Right renal pelvis (tissue), 4 donors: ENCODE measurements at places on chromosomes 2 and 18.

GRCh38 chr2:19873014-19873413, 28.8 kb downstream of the TTC32 start:
- DNase-seq = no peak

GRCh38 chr2:43041661-43042360, 184.6 kb downstream of the ZFP36L2 start:
- peak; percentile 91 for DNase-seq

GRCh38 chr2:61165946-61166345, 4.0 kb downstream of the C2orf74 start:
- no peak for DNase-seq

DNA sequence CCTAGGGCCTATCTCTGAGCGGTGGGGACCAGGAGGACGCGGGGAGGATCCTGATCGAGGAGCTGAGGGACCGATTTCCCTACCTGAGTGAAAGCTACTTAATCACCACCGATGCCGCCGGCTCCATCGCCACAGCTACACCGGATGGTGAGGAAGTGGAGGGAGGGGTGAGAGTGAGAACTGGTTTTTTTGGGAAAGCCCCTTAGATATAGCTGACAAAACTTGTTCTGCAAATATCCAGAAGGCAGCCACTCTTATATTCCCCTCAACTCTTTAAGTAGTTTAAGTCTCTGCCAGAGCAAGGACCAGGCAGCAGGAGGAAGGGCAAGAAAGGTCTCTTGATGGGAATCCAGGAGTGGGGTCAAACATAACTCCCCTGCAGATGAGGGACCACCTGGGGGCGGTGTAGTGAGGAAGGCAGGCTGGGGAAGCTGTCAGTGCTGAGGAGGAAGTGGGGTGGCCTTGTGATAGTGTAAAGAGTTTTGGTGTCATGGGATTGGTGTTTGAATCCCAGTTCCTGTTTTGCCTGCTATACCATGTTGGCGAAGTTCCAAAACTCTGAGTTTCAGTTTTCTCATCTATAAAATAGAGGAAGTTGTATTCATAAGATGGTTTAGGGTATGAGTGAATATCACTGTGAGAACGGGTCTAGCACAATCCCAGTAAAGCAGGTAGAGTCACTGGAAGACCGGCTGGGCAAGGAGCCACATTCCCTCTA, 3.4 kb downstream of the NAGK start:
- DNase-seq = no peak

DNA sequence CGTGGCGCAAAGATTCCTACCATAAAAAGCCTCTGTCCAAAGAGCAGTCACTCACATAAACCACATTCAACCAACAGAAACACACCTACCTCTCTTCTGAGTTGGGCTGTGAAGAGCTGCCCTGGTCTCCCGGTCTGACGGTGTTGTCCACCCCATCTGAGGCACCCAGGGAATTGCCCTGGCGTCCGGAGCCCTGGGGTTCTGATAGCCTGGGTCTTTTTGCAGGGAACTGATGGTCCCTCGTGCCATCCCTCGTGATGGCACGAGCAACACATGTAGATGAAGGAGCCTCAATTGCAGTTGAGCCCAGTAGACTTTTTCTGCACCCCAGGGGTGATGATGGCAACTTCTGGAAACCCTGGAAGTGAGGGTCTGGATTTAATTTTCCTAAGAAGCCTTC, 13.8 kb downstream of the HJURP start:
- DNase-seq = no peak

DNA sequence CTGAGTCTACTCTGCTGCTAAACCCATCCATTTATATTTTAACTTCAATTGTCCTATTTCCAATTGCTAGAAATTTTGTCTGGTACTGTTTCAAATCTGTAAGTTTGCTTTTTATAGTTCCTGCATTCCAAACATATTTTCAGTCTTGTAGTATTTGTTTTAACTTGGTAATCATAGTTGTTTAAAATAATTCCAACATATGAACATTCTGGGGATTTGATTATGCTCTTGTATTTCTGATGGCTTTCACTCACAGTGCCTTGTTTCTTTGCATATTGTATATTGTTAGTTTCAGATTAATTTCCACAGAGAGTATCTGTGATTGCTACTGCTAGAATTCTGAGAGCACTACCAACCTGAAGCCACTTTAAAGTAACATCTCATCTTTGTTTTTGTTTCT, 202.4 kb downstream of the ETAA1 start:
- no peak for DNase-seq

DNA sequence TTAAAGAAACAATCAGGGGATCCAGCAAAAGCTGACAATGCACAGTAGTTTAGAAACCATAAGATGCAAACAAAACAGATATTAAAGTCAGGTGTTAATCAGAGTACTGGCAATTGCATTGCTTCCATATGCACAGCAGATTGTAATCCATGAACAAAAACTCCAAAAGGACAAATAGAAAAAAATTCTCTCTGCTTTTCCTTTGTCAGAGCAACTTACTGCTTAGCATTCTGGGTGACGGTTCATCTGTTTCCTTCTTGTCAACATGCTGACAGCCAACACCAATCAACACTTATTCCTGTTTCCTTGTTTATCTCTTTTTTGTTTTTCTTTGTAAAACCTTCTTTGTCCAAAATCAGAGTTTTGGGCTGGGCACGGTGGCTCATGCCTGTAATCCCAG, 473.1 kb downstream of the XIRP2 start:
- DNase-seq = no peak

GRCh38 chr18:63980027-63980426, 10.1 kb downstream of the SERPINB8 start:
- no peak for DNase-seq

DNA sequence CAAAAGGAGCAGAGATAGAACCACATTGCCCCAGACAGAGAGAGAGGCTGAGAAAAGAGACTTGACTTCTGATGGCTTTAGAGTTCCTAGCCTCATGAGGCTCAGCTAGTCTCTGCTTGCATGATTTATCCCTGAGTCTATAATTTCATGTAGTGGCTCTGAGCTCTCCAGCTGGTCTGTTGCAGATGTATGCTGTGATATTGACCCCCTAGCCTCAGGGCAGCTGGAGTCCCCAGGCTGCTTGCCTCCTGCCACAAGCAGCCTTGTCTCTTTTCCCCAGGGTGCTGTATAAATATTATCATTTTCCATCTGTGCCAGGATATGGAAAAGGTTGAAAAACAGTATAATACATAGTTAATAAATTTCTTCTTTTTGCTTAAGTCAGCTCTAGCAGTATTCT, 467.6 kb upstream of the CWC22 start:
- DNase-seq = no peak

- DNase-seq = no peak
Measured at GRCh38 chr2:133418021-133418420, 150.2 kb downstream of the NCKAP5 start.

GRCh38 chr2:233217892-233218377, 33.5 kb upstream of the ATG16L1 start:
- no peak for DNase-seq

DNA sequence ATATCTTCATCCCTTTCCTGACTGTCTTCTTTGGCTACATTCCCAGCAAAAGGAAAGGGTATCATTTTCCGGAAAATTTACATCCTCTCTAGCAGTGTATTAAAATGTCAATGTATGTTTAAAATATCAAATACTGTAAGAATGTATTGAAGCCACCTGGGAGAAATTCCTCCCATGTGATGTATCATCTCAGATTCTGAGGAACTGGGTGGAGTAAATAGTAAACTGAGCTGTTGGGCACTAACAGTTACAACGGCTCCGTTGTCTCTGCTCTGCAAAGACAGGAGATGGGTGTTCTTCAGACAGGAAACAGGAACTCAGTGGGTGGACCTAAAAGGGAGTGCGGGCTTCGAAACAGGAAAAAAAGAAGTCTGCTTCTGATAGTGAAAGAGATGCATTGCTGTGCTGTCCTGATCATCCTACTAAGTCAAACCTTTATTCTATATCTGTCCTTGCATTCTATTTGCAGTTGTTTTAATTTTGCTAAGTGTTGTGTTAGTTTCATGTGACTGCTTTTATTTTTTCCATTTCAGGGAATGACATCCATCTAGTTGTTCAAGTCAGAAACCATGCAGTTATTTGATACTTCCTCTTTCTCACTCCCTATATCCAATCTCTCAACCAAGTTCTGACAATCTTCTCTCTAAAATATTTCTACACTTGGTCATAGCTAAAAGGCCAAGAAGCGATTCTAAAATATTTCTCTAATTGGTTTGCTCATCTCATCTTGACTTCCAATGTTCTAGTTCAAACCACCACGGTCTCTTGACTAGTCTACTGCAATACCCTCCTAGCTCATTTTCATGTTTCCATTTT, 19.4 kb downstream of the DOK1 start:
- no peak for DNase-seq

- no peak for DNase-seq
Measured at GRCh38 chr2:54803783-54804751, 80.6 kb downstream of the EML6 start.

DNA sequence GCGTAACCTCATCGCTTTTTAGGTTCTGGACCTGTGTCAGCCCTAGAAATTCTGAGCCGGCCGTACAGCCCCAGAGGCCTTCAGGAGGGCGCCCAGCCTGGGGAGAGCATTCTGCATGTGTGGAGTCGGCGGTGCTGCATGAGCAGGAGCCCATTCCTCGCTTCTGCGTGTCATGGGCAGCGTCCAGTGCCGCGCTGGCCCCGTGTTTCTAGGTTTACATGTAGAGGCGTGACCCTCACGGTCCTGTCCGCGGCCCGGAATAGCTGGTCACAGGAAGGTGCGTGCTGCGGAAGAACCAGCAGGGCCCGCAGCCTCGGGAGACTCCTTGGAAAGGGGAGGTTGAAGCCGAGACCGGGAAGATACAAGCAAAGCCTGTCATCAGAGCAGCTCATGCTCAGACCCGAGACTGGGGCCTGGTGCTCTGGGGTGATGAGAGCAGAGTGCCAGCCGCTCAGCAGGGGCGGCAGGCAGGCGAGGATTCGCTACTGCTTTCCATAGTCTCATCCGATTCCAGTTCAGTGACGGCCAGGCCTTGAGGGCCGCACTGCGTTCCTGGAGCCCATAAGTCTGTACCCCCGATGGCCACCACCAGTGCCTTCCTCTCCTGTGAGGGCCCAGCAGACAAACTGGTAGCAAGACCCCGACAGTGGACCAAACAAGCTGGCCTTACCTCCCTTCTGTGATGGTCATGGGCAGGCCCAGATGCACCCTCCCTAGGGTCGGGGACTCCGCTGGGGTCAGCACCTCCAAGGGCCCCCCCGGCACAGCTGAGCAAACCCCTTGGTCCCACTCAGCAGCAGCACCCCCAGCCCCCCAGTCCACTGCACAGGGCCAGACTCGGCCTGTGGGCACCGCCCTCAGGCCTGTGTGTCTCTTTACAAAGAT, 15.6 kb upstream of the NFATC1 start:
- no peak for DNase-seq

GRCh38 chr2:144471305-144472045, 48.4 kb downstream of the ZEB2 start:
- no peak for DNase-seq

- DNase-seq = no peak
Measured at GRCh38 chr2:179677077-179677688, 184.2 kb downstream of the ZNF385B start.

DNA sequence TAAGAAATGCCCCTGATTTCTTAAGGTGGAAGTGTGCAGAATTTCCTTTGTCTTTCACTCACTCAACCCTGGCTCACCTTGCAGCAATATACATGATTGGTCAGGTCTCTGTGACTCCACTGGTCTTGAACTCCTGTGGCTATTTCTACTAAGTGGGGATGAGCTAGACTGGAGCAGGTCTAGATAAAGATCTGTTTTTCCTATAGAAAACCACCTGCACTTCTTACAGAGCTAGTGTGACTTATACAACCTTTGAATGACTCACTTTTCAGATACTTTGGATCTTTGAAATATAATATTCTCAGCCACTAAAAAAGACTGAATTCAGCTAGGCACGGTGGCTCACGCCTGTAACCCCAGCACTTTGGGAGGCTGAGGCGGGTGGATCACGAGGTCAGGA, 98.5 kb upstream of the KCTD1 start:
- no peak for DNase-seq

GRCh38 chr2:59851836-59852475, 701.5 kb downstream of the BCL11A start:
- no peak for DNase-seq

DNA sequence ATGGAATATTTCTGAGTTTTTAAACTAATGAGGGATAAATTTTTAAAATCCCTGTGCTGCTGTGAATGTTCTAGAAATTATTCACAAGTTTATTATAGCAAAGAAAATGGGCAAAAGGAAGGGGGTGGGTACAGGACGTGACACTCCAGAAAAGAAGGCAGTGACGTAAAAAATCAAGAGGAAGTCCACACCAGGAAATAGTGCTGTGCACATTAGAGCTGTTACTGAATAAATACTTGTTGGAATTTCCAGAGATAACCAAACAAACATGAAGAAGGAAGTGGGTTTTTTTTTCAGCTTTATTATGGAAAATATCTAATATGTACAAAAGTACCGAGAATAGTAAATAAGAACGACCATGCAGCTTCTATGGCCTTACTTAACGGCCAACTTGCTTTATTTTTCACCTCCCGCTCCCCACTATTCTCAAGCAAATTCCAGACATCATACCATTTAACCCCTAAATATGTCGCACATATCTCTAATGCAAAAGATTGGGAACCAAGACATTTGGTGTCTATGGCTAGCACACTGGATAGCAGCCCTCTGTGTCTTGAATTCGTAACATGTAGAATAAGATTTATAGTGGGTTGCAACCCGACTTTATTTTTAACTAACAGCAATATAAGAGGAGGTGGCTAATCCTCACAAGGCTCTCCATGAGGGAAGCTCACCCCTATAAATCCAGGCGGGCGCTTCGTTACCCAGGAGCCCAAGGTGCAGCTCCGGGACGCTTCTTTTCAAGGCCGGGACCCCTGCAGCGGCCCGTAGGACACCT, 580 bp upstream of the NDUFV2 start:
- DNase-seq = peak; percentile 14

GRCh38 chr2:165163761-165164160, 40.1 kb downstream of the SCN3A start:
- DNase-seq = no peak

GRCh38 chr2:206198677-206199076, 39.0 kb downstream of the EEF1B2 start:
- DNase-seq = no peak
